ENCODE measurements at places on chromosomes 7 and 10. TPM values are rescaled to one million over a fixed set of nuclear protein-coding genes. Genes with fewer than 3 reads are reported as not detected.

The OR9A2 gene
- 0.42 TPM for total RNA-seq

The SYCE1 gene
- total RNA-seq = not detected

The ITGB1 gene
- total RNA-seq = 307 TPM

- DNase-seq = no peak
These were observed 159.3 kb downstream of the NRCAM start for GRCh38 chr7:108296911-108297310.

DNA sequence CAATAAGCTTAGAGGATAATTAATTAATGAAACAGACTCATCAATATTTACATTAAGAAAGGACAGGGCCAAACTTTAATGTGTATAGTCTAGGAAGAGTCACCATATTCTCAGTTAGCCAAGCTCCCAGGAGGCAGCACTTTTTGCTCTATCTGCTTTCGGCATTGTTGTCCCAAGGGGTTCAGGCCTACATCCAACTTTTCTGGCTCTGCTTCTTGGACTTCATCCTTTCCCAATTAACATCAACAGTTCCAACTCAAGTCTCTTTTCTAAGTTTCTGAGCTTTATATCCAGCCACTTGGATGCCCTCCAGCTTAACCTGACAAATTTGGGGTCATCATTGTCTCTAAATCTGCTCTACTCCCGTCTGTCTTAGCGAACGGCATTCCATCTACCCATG, 42.8 kb downstream of the GLI3 start:
- no peak for DNase-seq

- no peak for DNase-seq
These were observed 48.3 kb upstream of the ATRNL1 start for GRCh38 chr10:115044891-115045290.

GRCh38 chr7:42161719-42162118, 75.3 kb downstream of the GLI3 start:
- DNase-seq = no peak

DNA sequence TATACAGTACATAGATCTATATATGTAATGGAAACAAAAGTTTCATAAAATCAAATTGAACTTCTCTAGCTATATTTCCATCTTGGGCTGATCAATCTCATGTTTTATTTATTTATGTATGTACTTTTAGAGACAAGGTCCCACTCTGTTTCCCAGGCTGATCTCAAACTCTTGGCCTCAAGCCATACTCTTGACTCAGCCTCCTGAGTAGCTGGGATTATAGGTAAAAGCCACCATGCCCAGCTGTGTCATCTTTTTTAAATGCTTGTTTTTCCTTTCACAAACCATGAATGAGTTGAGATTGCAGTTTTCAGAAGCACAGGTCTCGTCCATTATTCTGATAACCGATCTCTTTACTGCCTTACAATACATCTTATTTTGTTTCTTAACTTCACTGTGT, 400.9 kb downstream of the KCNMA1 start:
- no peak for DNase-seq

DNA sequence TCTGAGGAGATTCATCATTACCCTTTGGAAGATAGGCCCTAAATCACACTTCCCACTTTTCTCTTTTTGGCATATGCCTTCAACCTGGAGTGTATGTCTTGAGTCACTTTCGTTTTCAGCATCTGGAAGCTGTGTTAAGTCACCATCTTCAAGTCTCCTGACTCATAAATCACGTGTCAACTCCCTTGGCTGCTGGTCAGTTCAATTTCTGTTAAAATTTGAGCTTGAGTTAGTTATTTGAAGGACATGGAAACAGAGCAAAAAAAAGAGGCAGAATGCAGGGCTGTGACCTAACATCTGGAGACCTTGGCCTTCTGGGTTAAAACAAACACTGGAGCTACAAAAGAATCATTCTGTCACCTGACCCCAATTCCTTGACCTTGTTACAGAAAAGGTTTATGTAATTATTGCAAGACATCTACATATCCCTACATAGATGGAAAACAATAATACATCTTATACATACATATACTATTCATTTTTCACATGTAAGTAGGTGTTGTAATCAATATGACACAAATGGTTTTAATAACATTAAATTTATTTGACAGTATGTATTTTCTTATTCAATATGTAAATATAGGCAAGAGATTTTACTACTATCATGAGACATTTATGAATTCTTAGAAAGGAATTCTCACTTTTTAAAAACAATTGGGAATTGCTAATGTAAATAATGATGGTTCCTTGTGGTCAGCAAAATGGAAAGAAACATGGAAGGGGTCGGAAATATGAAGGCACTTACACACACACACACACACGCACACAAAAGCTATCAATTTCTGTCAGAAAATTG, 169.7 kb upstream of the PHYHIPL start:
- DNase-seq = no peak

DNA sequence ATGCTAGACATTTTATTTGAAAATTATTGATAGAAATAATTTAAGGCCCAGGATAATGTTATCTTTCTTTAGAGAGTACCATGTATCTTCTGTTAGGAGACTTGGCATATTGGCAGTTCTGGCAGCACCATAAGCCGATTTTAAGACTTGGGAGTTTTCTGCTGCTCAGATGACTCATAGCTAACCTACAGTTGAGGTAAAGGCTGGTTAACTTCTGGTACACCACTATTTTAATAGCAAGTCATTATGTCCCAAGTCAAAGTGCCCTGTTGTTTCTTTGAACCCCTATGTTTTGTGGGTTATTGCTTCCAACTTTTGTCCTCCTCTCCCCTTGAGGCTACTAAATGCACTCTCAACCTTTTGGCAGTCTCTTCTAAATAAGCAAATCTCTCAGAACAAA, 25.2 kb downstream of the ATRNL1 start:
- DNase-seq = no peak
